ENCODE measurements at places on chromosomes 2 and 18.

DNA sequence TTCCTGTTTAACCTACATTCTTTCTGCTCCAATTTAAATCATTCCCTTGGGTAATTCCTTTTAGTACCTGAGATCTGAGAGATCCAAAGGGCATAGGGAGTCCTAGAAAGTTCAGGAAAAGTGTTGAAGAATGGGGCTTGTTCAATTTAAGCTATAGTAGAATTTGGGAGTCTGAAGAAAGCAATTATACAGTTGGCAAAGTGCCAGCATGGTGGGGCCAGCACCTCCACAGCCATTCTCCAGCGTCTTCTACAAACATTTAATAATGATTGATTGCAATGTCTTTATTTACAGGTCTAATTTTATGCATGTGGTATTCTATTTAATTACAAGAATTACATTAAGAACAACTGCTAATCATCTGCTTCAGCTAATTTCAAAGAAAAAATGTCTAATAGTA is 957.7 kb upstream of the GYPC start:
- no peak for DNase-seq

GRCh38 chr2:28408764-28409599 is 16.3 kb downstream of the FOSL2 start:
- DNase-seq: peak; percentile 82

- no peak for DNase-seq
Measured at GRCh38 chr2:26580151-26580550, 61.0 kb downstream of the CIB4 start.

DNA sequence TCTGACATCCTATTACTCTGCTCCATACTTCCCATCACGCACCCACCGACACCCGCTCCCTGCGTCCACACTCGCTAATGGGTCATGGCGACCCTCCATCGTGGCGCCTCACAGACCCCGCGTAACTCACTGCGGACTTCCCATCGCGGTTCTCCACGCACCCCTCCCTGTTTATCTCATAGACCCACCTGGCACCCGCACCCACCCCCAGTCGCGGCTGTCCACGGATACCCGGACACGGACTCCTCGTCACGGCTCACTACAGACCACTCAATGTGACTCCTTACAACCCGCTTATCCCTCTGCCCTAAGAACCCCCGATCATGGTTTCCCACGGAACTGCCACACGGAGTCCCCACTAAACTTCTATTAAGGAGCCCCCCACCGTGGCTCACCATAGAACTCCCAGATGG is 458 bp downstream of the CXXC1 start:
- no peak for DNase-seq

DNA sequence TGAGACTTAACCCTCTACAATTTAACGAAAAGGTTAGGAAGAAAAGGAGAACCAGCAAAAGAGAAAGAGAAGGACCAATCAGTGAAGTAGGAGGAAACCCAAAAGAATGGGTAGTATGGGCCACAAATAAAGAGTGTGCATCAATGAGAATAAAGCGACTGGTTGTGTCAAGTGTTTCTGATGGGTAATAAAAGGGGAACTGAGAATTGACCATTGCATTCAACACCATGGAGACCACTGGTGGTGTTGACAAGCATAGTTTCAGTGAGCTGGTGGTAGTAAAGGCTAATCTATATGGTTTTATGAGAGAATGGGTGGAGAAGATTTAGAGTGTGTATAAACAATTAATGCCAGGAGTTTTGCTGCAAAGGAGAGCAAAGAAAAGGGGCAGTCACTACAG is 75.4 kb downstream of the CSRNP3 start:
- DNase-seq: no peak

DNA sequence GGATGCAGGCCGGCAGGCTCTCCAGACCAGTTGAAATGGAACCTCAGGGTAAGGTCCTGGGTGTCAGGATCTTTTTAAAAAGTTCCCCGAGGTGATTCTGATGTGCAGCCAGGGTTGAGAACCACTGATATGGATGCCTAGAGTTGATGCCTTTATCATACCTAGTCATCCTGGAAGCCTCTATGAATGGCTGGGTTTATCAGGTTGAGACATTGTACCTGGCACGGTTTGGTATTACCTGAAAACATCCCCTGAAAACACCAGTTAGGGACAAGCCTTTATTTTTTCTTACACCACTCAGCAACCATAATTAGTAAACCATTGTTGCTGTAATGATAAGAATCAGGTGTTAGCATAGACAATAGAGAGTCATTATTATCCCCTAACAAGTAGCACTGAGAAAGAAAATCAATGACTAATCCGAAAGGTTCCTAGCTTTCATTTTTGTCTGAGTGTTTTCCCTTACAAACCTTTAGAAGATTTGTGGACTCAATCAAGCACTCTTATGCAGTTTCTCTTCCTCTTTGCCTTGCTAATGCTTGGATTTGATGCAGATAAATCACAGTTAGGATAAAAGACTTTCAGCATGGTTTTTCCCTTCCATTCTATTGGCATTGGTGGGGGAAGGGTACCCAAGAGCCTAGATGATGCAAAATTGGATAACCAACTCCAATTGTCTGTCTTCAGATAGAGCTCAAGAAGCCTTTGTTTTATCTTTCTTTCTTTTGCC is 116.5 kb upstream of the LYPD6 start:
- no peak for DNase-seq

- no peak for DNase-seq
Measured at GRCh38 chr18:69291755-69292154, 108.9 kb upstream of the DOK6 start.

- DNase-seq: no peak
Measured at GRCh38 chr2:7452110-7452876, 535.1 kb downstream of the RNF144A start.

- no peak for DNase-seq
Measured at GRCh38 chr2:222862106-222862908, 1.5 kb downstream of the ACSL3 start.

- DNase-seq: no peak
Measured at GRCh38 chr2:230891509-230891908, 26.8 kb downstream of the ITM2C start.

GRCh38 chr2:135916207-135916606 is 40.0 kb upstream of the MCM6 start:
- DNase-seq: peak; percentile 72

DNA sequence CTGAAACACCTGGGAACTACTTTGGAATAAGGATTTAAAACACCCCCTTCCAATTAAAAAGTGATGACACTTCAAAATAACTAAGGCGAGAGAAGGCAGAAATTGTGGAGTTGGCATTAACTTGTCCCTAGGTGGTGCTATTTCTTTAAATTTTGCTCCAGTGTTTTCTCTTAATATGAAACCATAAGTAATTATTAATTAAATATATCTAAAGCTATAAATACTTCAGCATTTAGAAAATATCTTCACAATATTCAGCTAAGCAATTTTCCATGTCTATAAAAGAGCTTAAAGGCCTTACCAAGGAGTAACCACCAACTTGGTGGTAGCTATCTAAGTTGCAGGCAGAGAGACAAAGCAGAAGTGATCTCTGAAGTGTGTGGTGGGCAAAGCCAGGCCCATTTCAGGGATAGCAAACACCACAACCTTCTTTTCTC is 186.8 kb upstream of the PGAP1 start:
- peak; percentile 49 for DNase-seq

GRCh38 chr2:241052677-241053360 is 49.3 kb downstream of the MTERF4 start:
- no peak for DNase-seq

DNA sequence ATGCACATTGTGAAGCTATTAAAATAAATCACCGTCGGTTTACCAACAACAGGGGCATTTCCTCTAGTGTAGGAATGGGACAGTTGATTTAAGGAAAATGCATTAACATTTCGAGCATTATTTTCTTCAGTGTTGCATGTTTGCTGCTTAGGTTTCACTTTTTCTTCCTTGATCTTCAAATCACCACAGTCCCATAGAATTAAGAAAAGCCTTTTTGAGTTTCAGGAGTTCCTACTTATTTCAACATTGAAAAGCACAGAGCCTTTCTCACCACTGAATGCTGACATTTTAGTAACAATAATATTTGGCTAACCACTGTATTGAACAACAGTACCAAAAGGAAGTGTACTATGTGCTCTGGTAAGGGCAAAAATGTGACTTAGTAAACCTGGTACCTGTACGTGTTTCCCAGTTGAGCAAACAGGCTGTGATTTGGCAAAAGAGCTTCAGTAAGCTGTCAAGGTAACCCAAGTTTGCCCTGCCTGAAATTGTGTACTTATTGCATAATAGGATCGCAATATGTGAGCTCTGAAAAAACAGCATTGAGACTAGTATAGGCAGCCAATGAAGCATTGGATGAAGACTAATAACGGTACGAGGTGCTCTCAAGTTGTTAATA is 2.2 kb downstream of the LRRTM4 start:
- DNase-seq: no peak

GRCh38 chr2:233780771-233781170 is 2.6 kb downstream of the MROH2A start:
- DNase-seq: no peak

- DNase-seq: no peak
Measured at GRCh38 chr18:47731276-47731675, 199.2 kb downstream of the SMAD2 start.

DNA sequence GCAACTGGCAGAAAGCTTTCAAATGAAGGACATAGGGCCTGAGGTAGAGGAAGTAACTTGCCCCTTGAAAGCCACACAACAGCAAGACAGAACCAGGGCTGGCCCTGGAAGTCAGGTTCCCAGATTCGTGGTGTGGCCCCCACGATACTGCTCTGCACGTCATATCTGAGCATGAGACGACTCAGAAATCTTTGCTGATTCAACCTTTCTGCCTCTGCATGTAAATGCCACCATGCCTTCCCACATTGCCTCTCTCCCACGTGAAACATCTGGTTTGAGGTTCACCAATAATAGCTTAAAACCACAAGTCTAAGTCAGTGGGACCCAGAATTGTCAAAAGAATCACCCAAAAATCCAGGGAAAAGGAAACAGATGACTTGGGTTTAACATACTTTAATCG is 214.0 kb upstream of the TRIB2 start:
- peak; percentile 28 for DNase-seq

DNA sequence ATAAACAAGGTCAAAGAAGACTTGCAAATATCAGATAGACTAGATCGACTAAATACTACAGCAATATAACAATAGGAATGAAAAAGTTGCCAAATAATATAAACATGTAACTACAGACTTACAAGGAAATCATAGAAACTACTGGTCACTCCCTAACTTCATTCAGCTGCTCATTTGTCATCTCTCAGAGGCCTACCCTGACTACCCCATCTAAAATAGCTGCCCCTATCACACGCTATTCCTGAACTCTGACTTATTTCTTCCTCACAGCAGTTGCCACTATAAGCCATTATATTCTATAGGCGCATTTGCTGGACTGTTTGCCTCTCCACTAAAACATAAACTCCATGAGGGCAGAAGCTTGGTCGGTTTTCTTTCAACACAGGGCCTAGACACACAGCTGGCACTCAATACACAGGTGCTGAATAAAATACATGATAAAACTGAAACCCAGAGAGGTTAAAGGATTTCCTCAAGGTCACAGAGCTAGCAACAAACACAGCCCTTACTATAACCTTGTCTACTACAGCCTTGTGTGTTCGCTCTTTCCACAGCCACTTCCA is 1.8 kb downstream of the STRN start:
- no peak for DNase-seq

GRCh38 chr2:176944998-176945397 is 267.6 kb upstream of the HNRNPA3 start:
- DNase-seq: no peak

- DNase-seq: no peak
Measured at GRCh38 chr2:60484133-60484645, 69.3 kb downstream of the BCL11A start.

DNA sequence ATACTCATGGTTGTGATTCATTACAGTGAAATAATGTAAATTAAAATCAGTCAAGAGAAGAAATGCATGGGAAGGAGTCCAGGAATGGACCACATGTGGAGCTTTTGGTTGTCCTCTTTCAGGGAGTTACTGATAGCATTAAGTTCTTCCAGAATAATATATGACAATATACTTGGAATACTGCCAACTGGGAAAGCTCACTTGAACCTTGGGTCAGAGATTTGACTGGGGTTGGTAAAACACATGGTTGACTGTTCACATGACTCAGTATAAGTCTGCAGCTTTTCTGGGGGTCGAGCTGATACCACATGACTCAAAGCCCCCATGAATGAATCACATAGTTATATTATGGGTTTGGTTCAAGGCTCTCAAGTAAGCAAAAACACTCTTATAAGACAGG is 1109.0 kb upstream of the CHAC2 start:
- no peak for DNase-seq

DNA sequence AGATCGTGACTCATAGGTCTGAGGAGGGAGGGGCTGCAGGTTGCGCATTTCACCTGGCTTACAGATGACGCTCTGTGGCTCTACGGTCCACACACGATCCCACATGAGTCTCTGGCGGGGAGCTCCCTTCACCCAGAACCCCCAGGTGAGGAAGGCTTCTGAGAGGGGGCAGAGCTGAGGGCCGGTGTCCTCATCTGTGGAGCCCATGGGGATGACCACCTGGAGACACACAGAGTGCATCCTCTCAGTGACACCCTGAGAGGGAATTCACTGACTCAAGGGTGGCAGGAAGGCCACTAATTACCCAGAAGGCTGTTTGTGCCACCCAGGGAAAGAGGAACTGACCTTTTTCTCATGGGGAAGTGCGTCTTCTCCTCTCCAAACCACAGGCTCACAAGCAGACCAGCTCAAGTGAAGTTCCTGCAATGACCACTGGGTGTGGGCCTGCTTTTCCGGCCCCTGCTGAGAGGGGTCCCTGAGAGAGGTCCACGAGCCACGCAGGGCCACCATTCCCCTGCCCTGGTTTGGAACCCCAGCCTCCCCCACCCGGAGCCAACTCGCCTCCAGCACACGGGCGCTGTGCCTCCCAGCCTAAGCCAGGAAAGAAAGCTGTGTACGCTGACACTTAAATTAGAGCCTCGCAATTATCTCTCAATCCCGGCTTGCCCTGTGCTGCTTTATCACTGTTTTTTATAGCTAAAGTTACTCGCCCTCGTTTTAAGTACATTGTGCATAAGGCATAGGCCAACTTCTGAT is 114.1 kb downstream of the BCL11A start:
- DNase-seq: peak; percentile 22

DNA sequence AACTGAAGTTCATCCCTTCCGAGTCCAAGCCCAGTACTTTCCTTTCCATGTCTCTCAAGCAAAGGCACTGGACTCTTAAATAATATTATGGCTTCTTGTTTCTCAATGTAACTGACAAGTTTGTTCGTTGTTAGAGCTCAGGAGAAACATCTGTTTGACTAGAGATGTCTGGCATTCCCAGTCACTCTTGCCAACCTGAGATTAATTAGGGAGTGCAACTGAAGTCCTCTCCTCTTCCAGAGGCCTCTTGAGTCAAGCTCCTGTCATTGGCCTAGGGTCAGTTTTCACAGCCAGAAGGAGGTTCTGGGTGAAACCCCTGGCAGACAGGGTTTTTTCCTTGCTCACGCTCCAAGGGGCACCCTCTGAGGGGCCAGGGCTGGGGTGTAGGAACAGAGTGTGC is 196.1 kb downstream of the AGPS start:
- no peak for DNase-seq

GRCh38 chr2:235968616-235969324 is 199.4 kb downstream of the GBX2 start:
- DNase-seq: no peak

- no peak for DNase-seq
Measured at GRCh38 chr2:186515376-186515775, 29.3 kb downstream of the ZC3H15 start.

Data from CD4-positive, alpha-beta T cell treated with Interleukin-10 for 1 hour (primary cell).